ENCODE measurements at places on chromosomes 5 and 9. TPM values are rescaled to one million over a fixed set of nuclear protein-coding genes. Genes with fewer than 3 reads are reported as not detected.

NR5A1 gene
- total RNA-seq: not detected

FOXD4 gene
- total RNA-seq: 0.13 TPM

DNA sequence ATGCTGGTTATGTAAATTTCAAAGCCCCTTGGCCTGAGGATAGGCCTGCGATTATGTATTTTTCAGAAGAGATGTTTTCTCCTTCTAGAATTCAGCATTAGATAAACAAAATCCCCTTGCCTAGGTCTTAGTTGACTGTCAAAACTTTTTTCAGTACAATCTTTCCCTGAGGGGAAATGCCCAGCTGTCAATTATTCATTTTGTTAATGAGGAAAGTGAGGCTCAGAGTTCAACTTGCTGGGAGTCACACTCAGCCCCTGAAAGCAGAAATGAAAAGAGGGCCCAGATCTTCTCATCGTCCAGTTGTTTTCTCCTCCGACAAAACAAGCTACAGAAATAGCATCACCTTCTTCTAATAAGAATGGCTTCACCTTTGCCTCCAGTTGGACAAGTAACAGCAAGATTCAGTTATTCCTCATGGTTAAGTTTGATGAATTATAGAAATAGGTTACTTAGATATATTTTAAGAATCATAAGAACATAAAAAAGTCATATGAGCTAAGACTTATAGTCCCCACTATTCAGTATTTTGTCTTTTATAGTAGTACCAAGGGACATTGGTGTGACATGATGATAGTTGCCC, 627.1 kb upstream of the WWC1 start:
- no peak overlapping the region for H3K27ac ChIP-seq
- DNase-seq: no peak
- H3K4me1 ChIP-seq: no peaks in the 10 kb centered on the region

GRCh38 chr5:1745123-1745795, 54.4 kb downstream of the MRPL36 start:
- no peak for DNase-seq
- no peaks in the 10 kb centered on the region for H3K4me1 ChIP-seq
- no peaks in the 10 kb centered on the region for H3K36me3 ChIP-seq
- H3K4me3 ChIP-seq: no peak overlapping the region

Measured in activated CD4-positive, alpha-beta memory T cell treated with anti-CD3 and anti-CD28 coated beads, Interleukin-2, amount 10 ng/mL, durations not matched to agents 7 days and 5 days (primary cell).